ENCODE measurements at places on chromosomes 2 and 18.

DNA sequence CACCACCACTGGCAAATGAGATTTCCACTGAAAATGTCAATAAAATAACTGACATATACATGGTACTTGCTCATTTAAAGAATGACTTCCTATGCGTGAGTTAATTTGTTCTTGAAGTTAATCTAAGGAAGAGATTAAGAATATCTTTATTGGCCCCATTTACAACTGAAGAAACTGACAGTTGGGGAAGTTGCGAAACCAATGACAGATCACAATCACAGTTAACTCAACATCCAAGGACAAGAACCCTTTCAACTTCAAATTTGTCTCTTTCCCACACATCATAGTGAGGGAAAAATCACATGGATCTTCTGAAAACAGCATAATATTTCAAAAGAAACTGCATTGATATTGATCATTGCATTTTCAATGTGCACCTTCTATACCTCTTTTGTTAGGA, 565.4 kb downstream of the IRS1 start:
- DNase-seq: no peak

- DNase-seq: no peak
Observed at GRCh38 chr18:48109961-48110493, 179.6 kb upstream of the SMAD2 start.

- no peak for DNase-seq
Observed at GRCh38 chr2:104448661-104449440, 405.1 kb upstream of the POU3F3 start.

DNA sequence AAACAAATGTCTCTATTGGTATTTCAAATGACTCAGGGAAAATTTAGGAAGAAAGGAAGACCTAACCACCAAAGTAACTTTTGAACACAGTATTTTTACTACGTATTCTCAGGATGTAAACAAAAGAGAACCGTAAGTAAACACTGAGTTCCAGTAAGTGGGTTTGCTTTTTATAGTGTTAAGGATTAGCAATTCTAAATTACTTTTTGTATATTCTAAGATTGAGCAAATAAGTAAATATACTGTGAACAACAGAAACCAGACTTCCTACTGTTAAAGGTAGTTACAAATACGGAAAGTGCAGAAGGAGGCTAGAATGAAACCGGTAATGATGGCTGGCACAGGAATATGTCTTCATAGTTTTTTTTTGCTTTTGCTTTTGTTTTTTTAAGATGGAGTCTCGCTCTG, 31.5 kb downstream of the SESTD1 start:
- no peak for DNase-seq

- no peak for DNase-seq
Observed at GRCh38 chr2:13682540-13683272, 949.8 kb upstream of the LRATD1 start.

GRCh38 chr2:163613266-163613731, 122.5 kb downstream of the FIGN start:
- no peak for DNase-seq

GRCh38 chr2:228731517-228731916, 539.6 kb downstream of the PID1 start:
- no peak for DNase-seq

- DNase-seq: no peak
Observed at GRCh38 chr2:59756150-59756549, 797.3 kb downstream of the BCL11A start.

DNA sequence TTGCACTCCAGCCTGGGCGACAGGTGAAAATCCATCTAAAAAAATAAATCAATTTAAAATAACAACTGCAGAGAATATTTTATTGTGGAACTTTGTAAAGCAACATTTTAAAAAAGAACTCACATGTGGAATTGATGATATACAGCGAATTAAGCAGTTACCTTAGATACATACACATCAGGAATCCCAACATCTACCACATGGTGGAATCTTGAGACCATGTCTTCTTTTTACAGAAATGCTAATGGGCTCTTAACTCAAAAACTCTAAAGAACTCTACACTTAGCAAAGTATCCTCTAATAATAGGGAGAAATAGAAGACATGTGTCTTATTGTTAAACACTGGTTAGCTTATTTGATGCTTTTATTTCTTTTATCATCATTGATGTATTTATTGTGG, 373.6 kb downstream of the CDH7 start:
- no peak for DNase-seq

DNA sequence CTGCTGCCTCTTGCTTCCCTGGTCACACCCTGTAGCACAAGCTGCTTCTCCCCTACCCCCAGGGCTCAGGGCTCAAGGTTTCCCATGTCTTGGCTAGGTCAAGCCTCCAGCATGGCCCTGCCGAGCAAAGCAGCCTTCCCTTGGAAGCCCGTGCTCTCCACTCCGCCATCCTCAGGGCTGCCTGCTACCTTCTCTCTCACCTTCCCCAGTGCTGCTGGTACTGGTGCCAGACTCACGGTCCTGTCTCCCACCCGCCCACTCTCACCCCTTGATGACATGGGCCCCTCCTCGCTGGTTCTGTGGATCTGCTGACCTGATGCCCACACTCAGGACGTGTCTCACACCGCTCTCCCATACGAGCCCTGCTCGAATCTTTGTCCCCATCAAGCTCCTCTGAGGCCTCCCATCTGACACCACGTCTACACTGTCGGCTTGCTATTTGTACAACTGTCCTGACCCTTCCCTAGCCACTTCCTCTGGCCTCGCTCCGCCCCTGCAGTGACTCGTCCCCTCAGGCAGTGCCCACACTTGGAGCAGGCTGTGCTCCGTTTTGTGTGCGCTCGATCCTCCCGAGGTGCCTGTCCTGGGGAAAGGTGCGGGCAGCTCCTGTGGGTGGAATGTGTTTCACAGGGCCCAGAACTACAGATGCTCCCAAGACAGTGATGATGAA, 49.9 kb downstream of the ZAP70 start:
- DNase-seq: no peak

Data from stimulated activated CD4-positive, alpha-beta T cell treated with anti-CD3 and anti-CD28 coated beads, Interleukin-2, amount 100 ng/mL, for 24 hours (primary cell).